ENCODE measurements at places on chromosomes 4 and X.

GRCh38 chrX:153320555-153321184, 897 bp downstream of the PNMA6F start:
- DNase-seq, result no peak

- DNase-seq, result no peak
These were observed 12.5 kb upstream of the SEL1L3 start for GRCh38 chr4:25875281-25875745.

DNA sequence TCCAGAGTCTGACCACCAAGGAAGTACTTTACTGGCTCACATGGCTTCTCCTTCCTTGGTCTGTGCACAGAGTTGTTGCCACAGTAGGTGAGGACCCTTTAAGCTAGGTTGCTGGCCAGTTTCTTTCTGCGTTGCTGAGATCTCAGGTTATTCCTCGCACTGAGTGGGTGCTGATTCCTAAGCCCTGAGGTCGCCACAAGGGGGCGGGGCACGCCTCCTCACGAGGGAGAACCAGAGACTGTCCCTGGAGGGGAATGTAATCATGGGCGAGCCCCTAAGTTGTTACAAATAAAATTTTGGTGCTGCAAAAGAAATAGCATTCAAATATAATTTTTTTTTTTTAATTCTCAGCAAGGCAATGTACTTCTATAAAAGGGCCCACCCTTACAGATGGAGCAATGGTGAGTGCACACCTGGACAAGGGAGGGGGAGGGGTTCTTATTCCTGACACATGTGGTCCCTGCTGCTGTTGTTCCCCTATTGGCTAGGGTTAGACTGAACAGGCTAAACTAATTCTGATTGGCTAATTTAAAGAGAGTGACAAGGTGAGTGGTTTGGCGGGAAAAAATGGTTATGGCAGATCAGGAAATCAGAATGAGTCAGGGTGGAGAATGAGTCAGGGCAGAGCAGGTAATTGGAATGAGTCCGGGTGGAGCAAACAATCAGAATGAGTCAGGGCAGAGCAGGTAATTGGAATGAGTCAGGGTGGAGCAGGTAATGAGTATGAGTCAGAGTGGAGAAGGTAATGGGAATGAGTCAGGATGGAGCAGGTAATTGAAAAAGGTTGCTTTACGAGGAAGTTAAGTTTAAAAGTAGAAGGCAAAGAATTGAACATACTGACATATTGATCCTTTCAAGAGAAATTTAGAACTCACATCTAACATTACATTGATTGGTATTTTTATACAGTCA, 107.5 kb downstream of the VSIG4 start:
- no peak for DNase-seq

DNA sequence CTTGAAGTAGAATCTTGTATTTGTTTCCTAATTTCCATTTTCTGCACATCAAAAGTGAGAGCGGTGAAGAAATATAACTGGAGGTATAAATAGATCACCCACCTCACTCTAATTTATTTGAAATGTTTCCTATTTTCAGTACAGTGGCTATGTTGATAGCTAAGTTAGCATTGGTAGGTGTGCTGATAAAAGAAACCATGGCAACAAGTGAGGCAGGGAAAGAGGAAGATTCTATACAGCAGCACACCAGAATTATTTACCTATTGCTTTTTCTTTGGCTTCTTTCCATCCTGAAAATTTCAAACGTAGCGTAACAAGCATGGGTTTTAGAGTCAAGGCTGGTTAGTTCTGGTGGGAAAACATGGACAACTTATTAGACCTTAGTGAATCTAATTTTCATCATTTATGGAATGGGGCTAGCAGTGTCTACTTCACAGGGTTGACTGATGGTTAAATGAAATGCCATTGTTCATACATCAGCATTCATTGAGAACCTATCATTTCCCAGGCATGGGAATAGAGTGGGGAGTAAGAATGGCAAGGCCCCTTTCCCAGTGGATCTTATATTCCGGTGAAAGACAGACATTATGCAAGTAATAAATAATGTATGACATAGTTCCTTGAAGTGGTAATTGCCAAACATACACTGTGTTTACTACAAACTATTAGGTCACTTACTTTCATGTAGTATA, 30.6 kb upstream of the CTSO start:
- no peak for DNase-seq

- no peak for DNase-seq
These were observed 57.3 kb upstream of the FAM9B start for GRCh38 chrX:9091258-9091657.

- DNase-seq, result no peak
These were observed 708.8 kb upstream of the GRIA3 start for GRCh38 chrX:122475306-122475705.

DNA sequence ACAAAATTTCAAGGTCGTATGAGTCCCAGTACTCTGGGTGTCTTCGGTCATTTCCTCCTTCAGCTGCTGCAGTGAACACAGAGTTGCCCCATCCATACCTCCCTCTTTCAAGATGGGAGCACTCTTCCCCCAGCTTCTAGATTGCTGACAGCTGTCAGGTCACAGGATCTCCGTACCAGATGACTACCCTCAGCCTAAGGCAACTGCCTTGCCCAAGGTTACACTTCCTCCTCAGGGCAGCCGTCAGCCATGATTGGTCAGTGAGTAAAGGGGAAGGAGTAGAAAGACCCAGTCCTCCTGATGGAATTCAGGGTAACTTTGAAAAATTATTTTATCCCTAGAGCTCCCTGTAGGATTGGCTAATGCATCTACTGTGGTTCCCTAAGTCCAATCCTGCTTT, 81.6 kb downstream of the NAF1 start:
- no peak for DNase-seq

- no peak for DNase-seq
These were observed 53.8 kb downstream of the NFKB1 start for GRCh38 chr4:102554992-102555391.

DNA sequence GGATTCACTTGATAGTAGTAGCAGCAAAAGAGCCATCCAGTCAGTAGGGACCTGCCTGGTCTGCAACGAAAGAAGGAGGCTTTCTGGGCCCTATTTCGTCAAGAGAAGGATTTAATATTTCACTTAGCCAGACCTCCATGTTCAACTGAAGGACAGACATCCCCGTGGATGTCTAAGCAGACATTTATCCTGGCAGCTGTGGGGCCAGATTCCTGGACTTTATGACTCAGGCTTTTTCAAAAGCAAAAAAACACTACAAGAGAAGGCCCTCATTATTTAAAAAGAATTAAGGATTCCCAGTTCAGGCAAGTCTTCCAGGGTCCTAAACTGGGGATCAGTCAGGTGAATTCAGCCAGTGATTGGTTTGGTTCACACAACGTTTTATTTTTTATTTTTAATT, 88.5 kb upstream of the TSPAN5 start:
- DNase-seq, result no peak

- no peak for DNase-seq
These were observed 141.9 kb downstream of the THOC2 start for GRCh38 chrX:123590842-123591486.

GRCh38 chr4:76607846-76608245, 172.8 kb downstream of the SHROOM3 start:
- DNase-seq, result no peak

DNA sequence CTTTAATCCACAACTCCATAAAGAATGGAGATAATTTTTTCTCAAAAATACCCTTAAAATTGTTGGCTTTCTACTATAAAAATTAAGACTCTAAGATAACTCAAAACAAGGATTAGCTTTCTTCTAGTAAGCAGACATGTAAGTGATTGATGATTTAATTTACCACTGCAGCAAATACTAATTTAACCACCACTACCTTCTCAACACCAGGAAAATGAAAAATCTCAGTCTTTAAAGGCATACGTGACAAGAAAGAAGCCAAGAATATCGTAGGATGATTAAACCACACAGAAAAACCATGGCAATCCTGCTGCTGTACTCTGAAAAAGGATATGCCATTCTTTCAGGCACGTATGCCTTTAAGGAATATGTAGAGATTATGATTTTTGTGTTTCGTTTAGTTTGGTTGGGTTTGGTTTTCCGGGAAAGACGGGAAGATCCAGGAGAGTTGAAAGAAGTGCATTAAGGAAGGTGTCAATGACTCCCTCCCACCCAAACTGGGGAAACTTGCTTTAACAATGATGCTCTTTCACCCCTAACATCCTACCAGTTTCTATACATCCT, 881 bp downstream of the LRCH2 start:
- no peak for DNase-seq

DNA sequence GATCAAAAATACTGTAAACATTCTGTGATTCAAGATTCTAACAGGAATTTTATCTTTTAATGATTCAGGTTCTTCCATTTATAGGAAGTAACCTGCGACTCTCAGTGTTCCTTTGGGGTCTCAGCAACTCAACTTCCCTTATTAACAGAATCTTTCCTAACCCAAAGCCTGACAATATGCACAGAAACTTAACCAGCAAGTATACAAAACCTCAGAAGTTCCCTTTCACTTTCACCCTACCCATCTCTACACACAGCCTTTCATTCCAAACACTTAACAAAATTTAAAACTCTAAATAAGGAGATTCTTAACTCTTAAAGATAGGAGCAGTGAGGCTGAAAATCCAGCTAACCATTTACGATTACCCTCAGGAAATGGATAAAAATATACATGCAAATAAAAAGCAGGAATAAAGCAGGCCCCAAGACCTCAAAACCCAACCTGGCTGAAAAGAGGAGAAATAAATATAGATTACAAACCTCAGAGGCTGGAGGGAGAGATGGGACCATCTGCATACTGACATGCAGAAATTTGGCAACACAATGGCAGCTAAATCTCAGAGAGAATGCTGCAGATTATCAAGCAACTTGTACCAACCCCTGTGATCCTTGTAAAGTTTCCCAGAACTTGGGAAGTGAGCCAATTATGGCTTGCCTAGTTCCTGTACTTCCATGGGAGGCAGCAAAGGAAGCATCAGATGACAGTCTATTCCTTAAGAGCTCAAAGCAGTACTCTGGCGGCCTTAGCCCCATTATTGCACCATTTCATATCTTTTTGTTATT, 101.0 kb downstream of the ATP11C start:
- no peak for DNase-seq

GRCh38 chrX:124263743-124264142, 68.7 kb upstream of the TEX13D start:
- DNase-seq, result peak; percentile 67

- DNase-seq, result no peak
These were observed 101.1 kb downstream of the TSPAN5 start for GRCh38 chr4:98557194-98557892.

DNA sequence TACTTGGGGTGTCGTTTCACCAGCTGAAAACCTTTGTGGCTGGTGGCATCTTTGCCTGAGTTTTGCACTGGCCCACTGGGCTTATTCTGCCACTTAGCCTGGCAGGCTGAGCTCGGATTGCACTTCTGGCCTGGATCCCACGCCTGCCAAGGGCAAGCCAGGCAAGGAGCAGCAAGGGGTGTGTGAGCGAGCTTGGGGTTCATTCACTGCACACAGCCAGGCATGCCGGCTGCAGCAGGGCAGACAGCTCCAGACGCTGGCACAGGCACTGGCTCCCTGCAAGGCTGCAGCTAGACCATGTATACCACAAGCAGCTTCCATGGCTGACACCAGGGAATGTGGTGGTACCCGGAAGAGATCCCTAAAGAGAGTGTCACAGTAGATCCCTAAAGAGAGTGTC, 476.3 kb downstream of the EPHA5 start:
- DNase-seq, result no peak

- DNase-seq, result peak; percentile 29
These were observed 42.9 kb downstream of the ACSL1 start for GRCh38 chr4:184782731-184783373.

- DNase-seq, result no peak
These were observed 61.8 kb upstream of the CITED1 start for GRCh38 chrX:72367516-72367915.

DNA sequence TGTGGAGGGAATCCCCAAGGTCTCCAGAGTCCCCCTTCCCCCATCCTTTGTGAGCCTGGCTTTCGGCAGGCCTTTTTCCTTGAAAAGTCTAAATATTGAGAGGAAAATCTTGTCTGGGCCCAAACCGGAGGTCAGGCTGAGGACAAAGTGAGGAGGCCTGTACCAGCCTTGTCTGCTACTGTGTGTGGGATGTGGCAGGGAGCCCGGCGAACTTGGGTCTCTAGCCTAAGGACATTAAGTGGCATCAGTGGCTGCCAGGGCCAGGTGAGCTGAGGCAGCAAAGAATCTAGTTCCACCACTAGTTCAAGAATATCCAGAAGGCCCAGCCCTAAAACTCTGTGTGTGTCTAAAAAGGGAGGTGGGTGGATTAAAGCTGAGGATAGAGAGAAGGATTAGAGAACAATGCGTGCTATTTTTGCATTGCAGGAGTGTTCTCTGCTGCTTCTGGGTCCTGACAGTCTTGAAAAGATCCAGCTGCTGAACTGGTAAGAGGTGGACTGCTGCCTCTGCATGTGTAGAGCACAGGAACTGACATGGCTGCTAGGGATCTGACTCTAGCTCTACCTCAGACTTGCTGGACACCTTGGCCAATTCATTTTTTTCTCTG, 1.2 kb upstream of the AMER1 start:
- DNase-seq, result no peak

DNA sequence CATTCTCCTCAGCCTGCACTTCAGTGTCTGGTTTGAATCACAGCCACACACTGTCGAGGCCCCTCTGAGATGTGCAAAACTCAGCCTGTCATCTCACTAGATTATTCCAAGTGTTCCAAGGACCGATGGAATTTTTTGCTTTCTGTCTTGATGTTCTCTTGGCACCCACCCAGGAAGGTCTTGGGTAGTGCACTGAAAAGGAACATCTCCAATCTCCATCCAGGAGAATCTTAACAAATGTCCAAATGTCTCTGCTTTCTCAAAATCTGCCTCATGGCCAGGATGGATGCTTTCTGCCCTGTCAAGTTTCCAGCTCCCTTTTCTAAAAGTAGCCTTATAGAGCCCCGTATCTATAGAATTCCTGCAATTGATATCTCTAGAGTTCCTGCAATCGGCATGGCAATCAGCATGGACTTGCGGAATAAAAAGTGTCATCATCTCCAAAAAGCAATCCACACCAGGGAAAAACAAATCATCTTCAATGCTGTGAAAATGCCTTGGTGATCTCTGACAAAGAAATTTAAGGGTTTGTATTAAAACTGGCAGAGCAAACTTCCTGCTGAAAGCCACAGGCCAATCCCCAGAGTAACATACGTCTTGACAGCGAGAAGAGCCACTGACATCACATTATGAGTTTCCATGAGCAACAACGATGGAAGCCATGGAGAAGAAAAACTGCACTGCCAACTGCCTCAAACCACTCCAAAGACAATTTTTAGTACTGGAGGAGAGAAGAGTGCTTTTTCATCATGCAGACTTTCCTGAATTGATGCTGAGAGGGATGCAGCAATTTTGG, 215.3 kb upstream of the FAM9B start:
- DNase-seq, result no peak

DNA sequence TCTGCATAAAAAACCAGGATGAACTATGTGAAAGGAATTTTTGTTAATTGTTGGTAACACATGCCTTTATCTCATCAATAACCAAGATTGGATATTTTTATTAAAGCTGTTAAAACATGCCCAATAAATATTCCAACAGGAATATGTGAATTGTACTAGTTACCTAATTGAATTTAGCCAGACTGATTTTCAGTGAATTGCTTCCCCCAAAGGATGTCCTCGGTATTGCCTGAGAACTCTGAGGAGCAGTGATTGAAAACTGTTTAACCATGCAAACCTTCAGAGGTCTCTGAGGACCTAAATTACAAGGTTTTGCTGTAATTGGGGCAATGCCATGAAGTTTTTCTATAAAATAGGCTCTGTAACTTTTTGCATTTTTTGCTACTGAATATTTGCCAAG, 66.6 kb downstream of the BLTP1 start:
- no peak for DNase-seq

- DNase-seq, result peak; percentile 54
These were observed 137.5 kb downstream of the AFAP1 start for GRCh38 chr4:7802093-7802726.

GRCh38 chrX:23511793-23512192, 155.5 kb upstream of the PRDX4 start:
- DNase-seq, result no peak

All from HL-60 (cell line).